ENCODE measurements at places on chromosomes 6 and 20. TPM values are rescaled to one million over a fixed set of nuclear protein-coding genes. Genes with fewer than 3 reads are reported as not detected.

Gene ARMC2
- total RNA-seq: 0.79 TPM

Gene IPCEF1
- 2.3 TPM for total RNA-seq

Gene TLDC2
- total RNA-seq: 0.14 TPM

Gene MYH7B
- total RNA-seq: 0.17 TPM

Gene NR2E1
- not detected for total RNA-seq

Gene GFRA4
- total RNA-seq: not detected

Gene PMEPA1
- 1.9 TPM for total RNA-seq

Gene SRSF12
- under 0.01 TPM for total RNA-seq

Gene SYNDIG1
- 0.17 TPM for total RNA-seq

Gene IL20RA
- total RNA-seq: 0.79 TPM

Gene MCCD1
- not detected for total RNA-seq

Gene HLA-G
- not detected for total RNA-seq

Gene TAGAP
- not detected for total RNA-seq

Gene ELOVL2
- total RNA-seq: under 0.01 TPM

Gene SLC35D3
- not detected for total RNA-seq

Gene ANKEF1
- 1.5 TPM for total RNA-seq

Gene PAX1
- not detected for total RNA-seq

Gene LRP11
- 37.6 TPM for total RNA-seq

Gene SCAF8
- total RNA-seq: 25.4 TPM

Gene SSTR4
- total RNA-seq: not detected

Gene HAO1
- not detected for total RNA-seq

Gene ANGPT4
- total RNA-seq: not detected

Gene PKIB
- not detected for total RNA-seq

Gene PHACTR1
- 4.1 TPM for total RNA-seq
